ENCODE measurements at places on chromosomes 2 and 18. TPM values are rescaled to one million over a fixed set of nuclear protein-coding genes. Genes with fewer than 3 reads are reported as not detected.

DNA sequence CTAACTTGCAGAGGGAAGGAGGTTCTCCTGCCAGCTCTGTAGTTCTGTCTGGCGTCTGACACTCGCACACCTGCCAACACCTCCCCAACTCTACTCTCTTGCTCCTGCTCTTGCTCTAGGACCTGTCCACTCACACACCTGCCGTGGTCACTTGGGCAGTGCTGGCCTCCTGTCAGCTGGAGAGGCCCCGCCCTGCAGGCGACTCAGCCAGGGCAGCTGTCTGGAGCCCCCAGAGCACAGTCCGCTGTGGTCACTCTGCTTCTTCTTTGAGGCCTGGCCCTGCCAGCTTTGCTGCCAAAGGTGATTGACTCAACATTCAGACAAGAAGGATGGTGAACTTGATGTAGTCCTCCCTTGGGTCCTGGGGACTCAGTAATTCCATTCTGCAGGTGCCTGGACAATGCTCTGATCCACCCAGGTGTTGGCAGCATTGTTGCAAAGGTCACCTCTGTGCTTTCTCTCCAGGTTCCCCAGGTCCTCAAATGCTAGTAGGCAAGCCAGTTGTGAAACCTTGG, 18.7 kb downstream of the TPO start:
- H3K4me3 ChIP-seq = no peak overlapping the region
- no peaks in the 10 kb centered on the region for H3K36me3 ChIP-seq
- H3K4me1 ChIP-seq = no peaks in the 10 kb centered on the region
- no peaks in the 10 kb centered on the region for H3K27me3 ChIP-seq

GRCh38 chr2:208501206-208501605, 94.6 kb downstream of the PTH2R start:
- no peaks in the 10 kb centered on the region for H3K27me3 ChIP-seq
- no peak overlapping the region for H3K27ac ChIP-seq
- no peaks in the 10 kb centered on the region for H3K4me1 ChIP-seq
- H3K36me3 ChIP-seq = no peaks in the 10 kb centered on the region

DNA sequence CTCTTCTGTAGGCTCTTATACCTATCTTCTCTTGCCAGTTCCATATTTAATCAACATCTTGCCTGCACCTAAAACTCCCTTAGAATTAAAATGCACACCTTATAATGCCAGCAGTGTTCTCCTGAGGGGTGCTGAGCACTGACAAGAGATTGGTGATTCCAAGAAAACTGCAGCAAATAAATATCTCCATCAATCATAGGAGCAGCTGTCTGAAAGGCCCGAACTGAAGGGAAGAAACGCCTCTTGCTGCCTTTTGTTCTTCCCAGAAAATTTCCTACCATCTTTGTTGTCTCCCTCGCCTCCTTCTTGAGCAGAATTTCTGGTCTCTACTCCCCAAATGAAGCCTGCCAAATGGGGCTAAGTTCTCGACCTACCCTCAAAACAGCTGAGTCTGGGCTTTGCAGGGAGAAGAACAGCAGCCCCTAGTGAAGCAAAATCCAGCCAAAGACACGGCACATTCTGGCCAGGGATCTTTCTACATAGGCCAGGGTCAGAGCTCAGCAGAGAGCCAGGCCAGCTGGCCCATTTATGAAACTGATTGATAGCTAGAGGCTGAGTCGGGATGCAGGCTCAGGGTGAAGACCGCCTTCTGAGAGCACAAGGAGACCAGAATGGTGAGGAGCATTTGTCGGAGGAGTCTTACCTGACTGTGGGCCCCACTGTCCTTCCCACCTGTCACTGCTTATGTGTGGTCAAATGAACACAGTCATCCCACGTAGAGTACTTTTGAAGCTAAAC, 20.4 kb upstream of the TMEM247 start:
- no peak overlapping the region for H3K27ac ChIP-seq
- H3K4me3 ChIP-seq = no peak overlapping the region
- H3K4me1 ChIP-seq = peaks cover 9% of the 10 kb centered on the region
- H3K27me3 ChIP-seq = no peaks in the 10 kb centered on the region
- no peak for DNase-seq

DNA sequence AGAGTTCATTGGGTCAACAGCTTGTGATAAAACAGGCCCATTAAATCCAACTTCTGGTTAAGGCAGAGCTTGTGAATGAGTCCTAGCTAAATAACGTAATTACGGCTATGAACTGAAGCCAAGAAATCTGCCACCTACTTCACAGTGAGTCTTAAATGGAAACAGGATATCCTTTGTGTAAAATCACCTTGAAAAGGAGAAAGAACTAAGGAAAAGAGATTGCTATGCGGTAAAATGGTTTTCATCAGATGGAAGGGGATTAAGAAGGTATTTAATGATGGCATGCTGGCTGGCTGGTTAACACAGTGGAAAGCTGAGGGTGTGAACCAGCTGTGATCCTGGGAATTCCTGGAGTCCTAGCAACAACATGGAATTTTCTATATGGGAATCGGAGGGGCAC, 156.6 kb downstream of the DOK6 start:
- no peak for DNase-seq
- H3K4me3 ChIP-seq = no peak overlapping the region
- H3K4me1 ChIP-seq = no peaks in the 10 kb centered on the region

DNA sequence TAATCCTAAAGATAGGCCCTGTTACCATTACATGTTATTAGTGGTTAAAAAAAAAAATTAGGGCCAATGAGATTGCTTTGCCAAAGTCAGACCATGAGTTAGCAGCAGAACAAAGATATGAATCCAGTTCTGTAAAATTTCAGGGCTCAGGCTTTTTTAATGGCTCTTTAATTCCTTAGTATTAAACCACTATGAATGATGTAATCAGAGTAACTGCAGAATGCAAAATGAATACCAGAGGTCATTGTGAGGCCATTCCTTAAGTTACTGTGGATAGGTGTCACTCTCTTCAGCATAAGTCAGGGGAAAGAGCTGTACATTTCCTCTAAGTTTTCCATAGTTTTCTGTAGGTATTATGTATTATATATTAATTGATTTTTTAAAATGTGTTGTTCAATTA, 42.2 kb upstream of the TBR1 start:
- no peak overlapping the region for H3K4me3 ChIP-seq
- no peaks in the 10 kb centered on the region for H3K4me1 ChIP-seq
- H3K27me3 ChIP-seq = no peaks in the 10 kb centered on the region
- no peak overlapping the region for H3K27ac ChIP-seq

- no peak overlapping the region for H3K27ac ChIP-seq
- DNase-seq = no peak
- H3K36me3 ChIP-seq = peaks cover 14% of the 10 kb centered on the region
- H3K27me3 ChIP-seq = no peaks in the 10 kb centered on the region
- no peaks in the 10 kb centered on the region for H3K4me1 ChIP-seq
- H3K4me3 ChIP-seq = no peak overlapping the region
Observed at GRCh38 chr2:82198809-82199492, 1894.4 kb upstream of the LRRTM1 start.

DNA sequence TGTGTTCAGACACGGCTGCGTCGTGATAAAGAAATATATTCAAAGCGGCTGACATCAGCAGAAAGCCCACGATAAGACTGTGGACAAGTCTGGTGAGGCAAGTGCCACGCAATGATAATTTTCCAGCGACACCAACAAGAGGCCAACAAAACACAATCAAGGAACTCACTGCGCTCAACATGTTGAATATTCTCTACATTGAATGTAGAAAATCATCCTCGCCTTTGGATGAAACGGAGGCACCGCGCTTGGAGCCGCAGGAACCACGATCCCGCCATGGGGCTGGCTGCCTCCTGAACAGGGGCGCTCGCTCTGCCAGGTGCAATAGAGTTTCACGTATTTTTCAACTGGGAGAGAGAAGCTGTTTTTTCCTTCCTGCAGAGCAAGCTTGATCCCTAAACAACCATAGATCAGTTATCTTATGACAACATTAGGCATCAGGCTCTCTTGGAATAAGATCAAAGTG, 220.3 kb downstream of the ATAD2B start:
- no peaks in the 10 kb centered on the region for H3K27me3 ChIP-seq
- no peak for DNase-seq
- H3K27ac ChIP-seq = no peak overlapping the region
- H3K4me3 ChIP-seq = no peak overlapping the region
- no peaks in the 10 kb centered on the region for H3K4me1 ChIP-seq

GRCh38 chr18:44696892-44697291, 16.2 kb downstream of the SETBP1 start:
- peak overlapping the region; percentile 24 for H3K27ac ChIP-seq
- no peaks in the 10 kb centered on the region for H3K27me3 ChIP-seq
- H3K4me1 ChIP-seq = peaks cover 64% of the 10 kb centered on the region
- H3K36me3 ChIP-seq = peaks cover 6% of the 10 kb centered on the region

GRCh38 chr2:127326289-127326945, 32.5 kb upstream of the ERCC3 start:
- no peak for DNase-seq
- H3K4me3 ChIP-seq = no peak overlapping the region
- H3K27me3 ChIP-seq = no peaks in the 10 kb centered on the region
- H3K4me1 ChIP-seq = no peaks in the 10 kb centered on the region

DNA sequence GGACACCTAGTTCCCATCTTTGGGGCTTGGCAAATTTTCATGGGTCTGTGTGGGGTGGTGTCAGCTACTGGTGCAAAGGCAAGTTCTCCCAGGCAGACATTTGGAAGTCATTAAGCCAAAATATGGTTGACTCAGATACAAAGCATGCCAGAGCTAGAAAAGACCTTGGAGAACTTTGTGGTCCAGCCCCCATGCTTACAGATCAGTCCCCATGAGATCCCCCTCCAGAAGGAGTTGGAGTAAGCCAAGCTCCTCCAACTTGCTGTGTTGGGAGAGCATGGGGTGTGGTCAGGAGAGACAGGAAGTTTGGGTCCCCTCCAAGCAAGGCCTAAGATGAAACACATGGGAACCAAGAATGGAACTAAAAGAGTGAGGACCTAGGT, 224.5 kb downstream of the CYP26B1 start:
- DNase-seq = no peak
- H3K27me3 ChIP-seq = peaks cover 7% of the 10 kb centered on the region
- H3K4me1 ChIP-seq = no peaks in the 10 kb centered on the region
- no peak overlapping the region for H3K27ac ChIP-seq
- peaks cover 4% of the 10 kb centered on the region for H3K36me3 ChIP-seq

- H3K4me1 ChIP-seq = no peaks in the 10 kb centered on the region
- no peak for DNase-seq
- H3K36me3 ChIP-seq = no peaks in the 10 kb centered on the region
- no peak overlapping the region for H3K4me3 ChIP-seq
- peaks cover 18% of the 10 kb centered on the region for H3K27me3 ChIP-seq
Observed at GRCh38 chr2:58449286-58450010, 208.3 kb upstream of the FANCL start.

DNA sequence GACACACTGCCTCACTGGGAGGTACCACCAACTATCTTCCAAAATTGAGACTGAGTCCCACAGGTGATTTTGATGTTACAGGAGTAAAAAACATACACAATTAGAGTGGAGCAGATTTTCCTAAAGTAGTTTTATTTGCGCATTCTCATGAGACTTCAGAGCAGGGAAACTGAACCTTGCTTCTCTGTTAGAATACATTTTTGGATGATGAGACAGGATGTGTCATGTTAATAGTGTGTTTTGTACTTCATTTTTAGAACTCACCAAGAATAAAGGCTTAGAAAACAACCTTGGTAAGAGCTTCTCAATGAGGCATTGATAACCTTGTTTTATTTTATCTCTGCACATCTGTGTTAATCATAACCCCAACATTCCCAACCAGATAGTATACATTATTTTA, 310.2 kb upstream of the GALNT5 start:
- no peak overlapping the region for H3K27ac ChIP-seq
- H3K4me1 ChIP-seq = no peaks in the 10 kb centered on the region
- no peaks in the 10 kb centered on the region for H3K27me3 ChIP-seq
- no peak for DNase-seq

DNA sequence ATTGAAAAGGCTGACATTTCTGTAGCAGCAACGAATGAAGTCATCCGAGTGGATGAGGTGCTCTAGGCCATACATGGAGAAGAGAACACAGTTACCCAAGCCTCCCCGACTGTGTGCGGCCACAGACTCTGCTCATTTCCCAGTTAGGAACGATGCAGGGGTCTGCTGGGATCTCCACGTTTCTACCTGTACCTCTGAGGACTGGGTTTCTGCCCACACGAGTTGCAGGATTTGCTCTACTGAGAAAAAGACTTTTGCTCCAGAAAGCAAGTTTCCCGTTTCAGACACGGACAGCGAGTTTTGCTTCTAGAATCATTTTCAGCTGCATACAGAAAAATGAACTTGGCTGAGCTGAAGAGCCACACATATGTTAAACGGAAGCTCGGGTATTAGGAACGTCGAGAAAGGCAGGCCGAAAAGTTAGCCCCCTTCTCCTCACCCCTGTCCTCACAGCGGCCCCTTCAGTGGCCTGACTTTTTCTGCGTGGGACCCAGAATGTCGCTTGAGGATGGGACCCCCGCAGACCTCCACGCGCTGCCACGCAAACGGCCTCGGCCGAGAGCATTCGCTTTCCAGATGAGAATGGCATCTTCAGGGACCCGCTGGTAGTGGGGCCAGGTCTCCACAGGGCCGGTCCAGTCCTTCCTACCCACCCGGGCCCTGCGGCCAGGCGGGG, 582 bp upstream of the RAB31 start:
- no peak for DNase-seq
- peaks cover 41% of the 10 kb centered on the region for H3K27me3 ChIP-seq
- peaks cover 42% of the 10 kb centered on the region for H3K4me1 ChIP-seq
- peak overlapping the region; percentile 58 for H3K4me3 ChIP-seq
- no peaks in the 10 kb centered on the region for H3K36me3 ChIP-seq

The MALL gene
- total RNA-seq = not detected

The GPR39 gene
- total RNA-seq = not detected

The ANKRD62 gene
- not detected for total RNA-seq

The PLEKHM3 gene
- total RNA-seq = 8.1 TPM

The C2orf80 gene
- total RNA-seq = not detected

The NYAP2 gene
- total RNA-seq = not detected

The RAB31 gene
- 1.7 TPM for total RNA-seq

All from natural killer cell treated with Interleukin-12 subunit alpha and Interleukin-12 subunit beta and Interleukin-15 and Interleukin-18, amount 100 ng/mL, for 72 hours (primary cell).